Urothelium cell line (cell line): ENCODE measurements at places on chromosomes 6 and 20.

GRCh38 chr6:15232836-15233510, 12.9 kb upstream of the JARID2 start:
- DNase-seq = no peak

DNA sequence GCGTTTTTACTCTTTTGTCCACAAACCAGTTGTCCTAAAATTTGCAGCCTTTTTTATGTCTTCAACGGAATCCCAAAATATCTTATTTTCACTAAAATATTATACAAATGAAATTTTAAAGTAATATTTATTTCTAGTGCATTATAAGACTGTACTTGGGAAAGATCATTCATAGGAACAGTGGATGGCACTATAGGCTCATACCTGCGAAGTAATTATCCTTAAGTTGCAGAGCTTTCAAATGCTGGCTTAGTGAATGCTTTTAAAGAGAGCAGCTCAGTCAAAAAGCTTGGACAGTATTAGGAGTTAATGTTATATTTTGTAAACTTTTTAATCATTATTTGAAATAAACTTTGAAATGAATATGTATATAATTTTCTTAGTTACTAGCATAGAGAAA, 254.9 kb downstream of the CDKAL1 start:
- DNase-seq = no peak

DNA sequence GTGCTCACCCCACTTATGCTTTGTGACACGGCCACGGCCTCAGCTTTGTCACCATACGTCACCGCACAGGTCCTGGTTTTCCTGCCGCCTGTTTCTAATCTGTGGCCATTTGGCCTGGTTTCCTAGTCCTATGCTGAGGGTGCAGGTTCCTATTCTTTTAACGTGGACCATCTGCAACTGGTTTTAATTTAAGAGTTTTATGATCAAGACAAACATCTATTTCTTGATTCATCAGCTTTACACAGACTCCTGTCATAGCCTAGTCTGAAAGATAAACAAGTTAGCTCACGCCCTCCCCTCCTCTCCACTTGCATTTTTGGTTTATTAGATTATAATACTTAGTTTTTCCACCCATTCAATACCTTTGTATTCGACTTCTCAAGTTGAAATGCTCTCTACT, 97.5 kb upstream of the RPS6KA2 start:
- DNase-seq = no peak

GRCh38 chr6:6885521-6886170, 222.1 kb upstream of the RREB1 start:
- DNase-seq = no peak

DNA sequence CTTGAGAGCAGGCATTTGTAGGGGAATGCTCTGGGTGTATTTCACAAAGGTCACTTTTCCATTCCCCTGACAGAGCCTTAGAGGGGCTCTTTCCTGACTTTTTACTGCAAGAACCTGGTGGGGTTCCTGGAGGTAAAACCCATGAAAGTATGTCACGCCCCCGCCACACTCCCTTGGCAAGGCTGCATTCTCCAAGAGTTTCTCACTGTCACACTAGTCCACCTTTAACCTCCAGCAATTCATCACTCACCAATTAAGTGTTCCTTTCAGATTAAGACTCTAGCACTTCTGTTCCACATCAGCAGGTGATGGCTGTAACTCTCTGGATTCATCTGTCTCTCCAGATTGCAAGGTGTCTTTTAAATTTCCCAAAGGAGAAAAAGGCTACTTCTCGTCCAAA, 32.7 kb upstream of the NKX2-4 start:
- no peak for DNase-seq

GRCh38 chr6:33744895-33745546, 1.7 kb downstream of the IP6K3 start:
- no peak for DNase-seq

DNA sequence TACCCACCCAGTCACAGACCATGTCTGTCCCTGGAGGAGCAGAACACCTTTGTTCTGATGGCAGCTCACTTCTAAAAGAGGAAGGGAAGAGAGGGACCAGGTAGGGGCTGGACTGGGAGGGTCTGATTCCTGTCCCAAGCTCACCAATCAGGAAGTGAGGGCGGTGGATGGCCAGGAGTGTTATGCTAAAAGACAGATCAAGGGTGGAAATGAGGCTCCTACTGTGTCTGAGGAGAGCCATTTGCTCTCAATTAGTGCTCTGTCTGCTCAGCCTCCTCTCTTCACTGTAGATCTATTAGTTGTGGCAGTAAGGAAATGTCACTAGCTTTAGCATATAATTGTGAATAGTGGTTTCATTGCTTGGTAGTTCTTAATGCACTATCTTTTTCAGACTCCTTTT, 72.5 kb downstream of the ARMC2 start:
- DNase-seq = no peak

- DNase-seq = no peak
Observed at GRCh38 chr6:158122048-158122447, 46.0 kb downstream of the SERAC1 start.

GRCh38 chr20:18058661-18059467, 1.1 kb upstream of the OVOL2 start:
- peak; percentile 33 for DNase-seq

GRCh38 chr20:50292591-50293283, 102.1 kb downstream of the CEBPB start:
- DNase-seq = peak; percentile 80

GRCh38 chr6:103925317-103925716, 934.4 kb downstream of the HACE1 start:
- no peak for DNase-seq

GRCh38 chr20:44966030-44966961, at the start of gene STK4:
Gene STK4 (plus strand): TSS chr20:44966512. CDS start chr20:44966569, 57 bp downstream.
- peak; percentile 98 for DNase-seq

- no peak for DNase-seq
Observed at GRCh38 chr6:45461486-45461885, 83.8 kb upstream of the SUPT3H start.

DNA sequence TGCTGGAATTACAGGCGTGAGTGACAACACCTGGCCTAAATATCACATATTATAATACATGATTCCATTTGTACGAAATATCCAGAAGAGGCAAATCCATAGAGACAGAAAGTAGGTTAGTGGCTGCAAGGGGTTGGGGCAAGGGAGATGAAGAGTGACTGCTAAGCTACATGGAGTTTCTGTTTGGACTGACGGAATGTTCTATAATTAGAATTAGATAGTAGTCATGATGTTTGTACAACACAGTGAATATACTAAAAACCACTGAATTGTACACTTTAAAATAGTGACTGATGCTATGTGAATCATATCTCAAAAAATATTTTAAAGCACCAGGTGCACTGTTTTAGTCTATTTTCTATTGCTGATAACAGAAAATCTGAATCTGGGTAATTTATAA, 3.7 kb upstream of the HEBP2 start:
- DNase-seq = no peak

GRCh38 chr20:64037498-64038213, 1.7 kb downstream of the C20orf204 start:
- DNase-seq = no peak

GRCh38 chr6:156688620-156688971, 88.6 kb upstream of the ARID1B start:
- no peak for DNase-seq

GRCh38 chr6:1855890-1856289, 246.2 kb downstream of the FOXC1 start:
- no peak for DNase-seq

GRCh38 chr6:90403489-90404381, 107.1 kb upstream of the BACH2 start:
- peak; percentile 46 for DNase-seq

- no peak for DNase-seq
Observed at GRCh38 chr6:6125495-6125894, 118.8 kb upstream of the NRN1 start.

GRCh38 chr6:150830439-150831165, 34.9 kb upstream of the MTHFD1L start:
- DNase-seq = no peak

DNA sequence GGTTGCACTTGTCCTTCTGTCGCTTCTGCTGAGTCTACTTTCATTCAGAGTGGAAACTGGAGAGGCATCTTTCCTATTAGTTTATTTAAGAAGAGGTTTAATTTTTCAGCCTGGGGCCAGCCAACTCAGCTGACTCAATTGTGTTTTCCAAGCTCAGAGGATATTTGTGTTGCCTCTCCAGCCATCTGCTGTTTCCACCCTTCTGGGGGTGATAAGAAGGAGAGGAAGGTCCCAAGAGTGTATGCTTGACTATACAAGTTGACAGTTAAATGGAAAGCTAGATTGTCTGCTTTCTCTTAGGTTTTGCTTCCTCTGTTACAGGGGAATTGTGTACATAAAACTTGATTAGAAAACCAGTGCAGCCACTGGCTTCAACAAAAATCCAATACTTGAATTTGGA, 3.0 kb downstream of the PSMF1 start:
- DNase-seq = no peak
